ENCODE measurements at places on chromosomes 7 and 10.

- peaks cover 6% of the 10 kb centered on the region for H3K36me3 ChIP-seq
- DNase-seq, result no peak
- H3K4me1 ChIP-seq, result no peaks in the 10 kb centered on the region
Measured at GRCh38 chr10:113767222-113767621, 15.7 kb downstream of the PLEKHS1 start.

DNA sequence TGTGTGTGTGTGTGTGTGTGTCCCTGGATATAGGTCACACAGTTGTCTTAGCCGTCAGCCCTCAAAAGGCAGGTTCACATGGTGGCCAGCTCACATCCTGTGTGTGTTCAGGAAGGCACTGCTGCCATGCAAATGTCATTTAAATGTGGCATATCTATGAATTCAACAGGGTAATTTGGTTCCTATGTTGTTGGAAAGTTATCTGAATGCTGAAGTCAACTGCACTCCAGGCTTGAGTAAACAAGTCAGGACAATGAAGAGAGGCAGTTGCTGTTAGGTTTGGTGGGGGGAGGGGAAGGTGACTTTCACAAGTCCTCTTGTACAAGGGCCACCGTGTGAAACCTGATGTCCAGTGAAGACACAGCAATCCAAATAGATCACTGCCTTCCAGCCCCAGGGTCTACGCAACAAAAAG lies 61.1 kb downstream of the PTPRE start:
- no peak for DNase-seq
- H3K27me3 ChIP-seq, result peaks cover 15% of the 10 kb centered on the region
- H3K4me1 ChIP-seq, result no peaks in the 10 kb centered on the region
- no peak overlapping the region for H3K27ac ChIP-seq
- no peaks in the 10 kb centered on the region for H3K36me3 ChIP-seq

GRCh38 chr7:28731092-28731658 lies 227.0 kb downstream of the TRIL start:
- H3K4me1 ChIP-seq, result no peaks in the 10 kb centered on the region
- H3K36me3 ChIP-seq, result no peaks in the 10 kb centered on the region
- peaks cover 5% of the 10 kb centered on the region for H3K27me3 ChIP-seq
- DNase-seq, result no peak
- H3K4me3 ChIP-seq, result no peak overlapping the region
- H3K27ac ChIP-seq, result no peak overlapping the region

- H3K27me3 ChIP-seq, result no peaks in the 10 kb centered on the region
- H3K4me3 ChIP-seq, result no peak overlapping the region
- no peak overlapping the region for H3K27ac ChIP-seq
Measured at GRCh38 chr7:133857376-133858119, 269.6 kb upstream of the LRGUK start.

Measured in stimulated activated naive B cell treated with anti-CD40 and anti-IgM and Interleukin-4, amounts not matched to agents 10 μg/mL and 1 μg/mL and 100 μg/mL, for 72 hours (primary cell).